ENCODE measurements at places on chromosomes 6 and 20. TPM values are rescaled to one million over a fixed set of nuclear protein-coding genes. Genes with fewer than 3 reads are reported as not detected.

The PRELID3B gene
- 46.8 TPM for total RNA-seq

DNA sequence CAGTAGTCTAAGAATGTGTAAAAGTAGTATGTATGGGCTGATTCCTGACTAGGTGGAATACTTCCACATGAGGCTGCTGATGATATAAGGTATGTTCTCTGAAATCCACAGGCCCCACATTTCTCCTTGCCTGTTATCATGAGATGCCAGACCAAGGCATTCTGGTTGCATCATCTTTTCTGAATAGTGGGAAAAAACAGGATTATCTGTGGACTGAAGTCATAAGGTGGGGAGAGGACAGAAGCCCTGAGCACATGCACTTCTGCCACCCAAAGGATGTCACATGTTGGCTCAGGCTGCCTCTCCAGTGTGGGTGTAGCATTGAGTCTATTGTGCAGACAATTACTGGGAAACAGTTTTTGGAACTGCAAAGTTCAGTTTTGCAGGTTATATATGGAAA is 184.5 kb upstream of the RAB32 start:
- no peaks in the 10 kb centered on the region for H3K27me3 ChIP-seq
- no peak for DNase-seq
- H3K36me3 ChIP-seq: no peaks in the 10 kb centered on the region
- H3K4me1 ChIP-seq: no peaks in the 10 kb centered on the region

DNA sequence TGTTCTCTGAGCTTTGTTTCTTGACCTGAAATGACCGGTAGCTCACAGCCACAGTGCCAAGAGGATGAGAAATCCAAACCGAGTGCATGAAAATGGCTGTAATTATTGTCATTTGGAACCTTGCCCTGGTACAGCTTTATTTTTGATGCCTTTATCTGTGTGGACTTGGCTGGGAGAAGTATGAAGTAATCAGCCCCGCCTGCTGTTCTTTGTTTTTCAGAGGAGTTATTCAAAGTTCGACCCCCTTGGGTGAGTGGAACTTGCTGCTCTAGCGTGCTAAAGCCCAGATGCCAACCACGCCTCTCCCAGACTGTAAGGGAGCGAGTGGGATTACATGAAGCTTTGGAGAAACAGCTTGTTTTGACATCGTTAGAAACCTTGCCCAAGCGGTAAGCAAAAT is 48.3 kb downstream of the ECT2L start:
- no peak for DNase-seq
- H3K27ac ChIP-seq: no peak overlapping the region
- H3K36me3 ChIP-seq: no peaks in the 10 kb centered on the region
- H3K4me3 ChIP-seq: no peak overlapping the region
- H3K27me3 ChIP-seq: no peaks in the 10 kb centered on the region

DNA sequence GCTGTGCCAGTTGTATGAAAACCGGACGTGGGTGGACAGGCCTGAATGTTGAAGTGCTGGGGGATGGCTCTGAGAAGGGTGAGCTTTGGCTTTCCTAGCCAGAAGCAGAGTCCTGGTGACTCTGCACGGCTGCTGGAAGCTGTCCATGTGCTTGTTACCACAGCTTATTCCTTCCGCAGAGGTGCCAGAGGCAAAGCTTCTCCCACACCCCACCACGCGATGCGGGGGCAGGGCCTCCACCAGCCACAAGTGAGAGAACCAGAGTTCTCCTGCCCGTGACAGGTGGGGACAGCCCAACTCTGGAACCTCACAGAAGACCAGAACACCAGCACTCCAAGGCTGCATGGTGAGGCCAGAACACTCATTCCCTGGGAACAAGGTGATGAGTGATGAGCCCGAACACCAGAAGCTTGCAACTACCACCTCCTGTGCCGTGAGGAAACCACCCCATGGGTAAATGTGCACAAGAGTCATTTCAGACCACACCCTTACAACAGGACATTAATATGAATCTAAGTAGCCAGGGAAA is 36.7 kb downstream of the JAG1 start:
- H3K4me3 ChIP-seq: no peak overlapping the region
- no peaks in the 10 kb centered on the region for H3K36me3 ChIP-seq
- no peak for DNase-seq
- H3K4me1 ChIP-seq: peaks cover 19% of the 10 kb centered on the region
- no peak overlapping the region for H3K27ac ChIP-seq

The PPP1R3G gene
- 0.24 TPM for total RNA-seq

The KCNK15 gene
- total RNA-seq: 0.17 TPM

GRCh38 chr6:134318236-134318973 is 493 bp upstream of the SGK1 start:
- no peaks in the 10 kb centered on the region for H3K36me3 ChIP-seq
- DNase-seq: no peak
- H3K27me3 ChIP-seq: peaks cover 21% of the 10 kb centered on the region
- H3K27ac ChIP-seq: no peak overlapping the region
- peaks cover 16% of the 10 kb centered on the region for H3K4me1 ChIP-seq

The NHLRC1 gene
- total RNA-seq: 1.0 TPM

The TTI1 gene
- total RNA-seq: 33.9 TPM

GRCh38 chr6:20467437-20467836 is 65.8 kb downstream of the E2F3 start:
- no peak overlapping the region for H3K4me3 ChIP-seq
- no peak overlapping the region for H3K27ac ChIP-seq
- no peaks in the 10 kb centered on the region for H3K36me3 ChIP-seq
- H3K4me1 ChIP-seq: no peaks in the 10 kb centered on the region
- no peaks in the 10 kb centered on the region for H3K27me3 ChIP-seq

DNA sequence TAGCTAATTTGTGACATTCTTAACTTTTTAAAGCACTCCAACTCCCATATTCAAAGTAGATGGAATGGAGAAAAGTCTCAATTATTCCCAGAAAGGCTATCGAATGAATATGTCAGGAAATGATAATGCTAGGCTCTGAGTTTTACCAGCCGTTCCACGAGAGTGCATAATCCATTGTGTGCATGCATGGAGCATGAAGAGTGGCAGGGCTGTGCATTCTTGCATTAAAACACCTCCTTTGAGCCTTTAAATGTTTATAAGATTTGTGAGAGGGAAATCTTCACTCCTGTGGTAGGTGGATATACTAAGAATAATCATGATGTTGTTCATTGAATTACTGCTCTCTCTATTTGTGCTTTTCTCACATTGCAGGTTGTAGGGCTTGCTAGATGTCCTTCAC is 178.3 kb downstream of the CARMIL1 start:
- H3K4me1 ChIP-seq: no peaks in the 10 kb centered on the region
- no peaks in the 10 kb centered on the region for H3K36me3 ChIP-seq
- DNase-seq: no peak
- H3K27ac ChIP-seq: no peak overlapping the region
- no peak overlapping the region for H3K4me3 ChIP-seq
- H3K27me3 ChIP-seq: no peaks in the 10 kb centered on the region

DNA sequence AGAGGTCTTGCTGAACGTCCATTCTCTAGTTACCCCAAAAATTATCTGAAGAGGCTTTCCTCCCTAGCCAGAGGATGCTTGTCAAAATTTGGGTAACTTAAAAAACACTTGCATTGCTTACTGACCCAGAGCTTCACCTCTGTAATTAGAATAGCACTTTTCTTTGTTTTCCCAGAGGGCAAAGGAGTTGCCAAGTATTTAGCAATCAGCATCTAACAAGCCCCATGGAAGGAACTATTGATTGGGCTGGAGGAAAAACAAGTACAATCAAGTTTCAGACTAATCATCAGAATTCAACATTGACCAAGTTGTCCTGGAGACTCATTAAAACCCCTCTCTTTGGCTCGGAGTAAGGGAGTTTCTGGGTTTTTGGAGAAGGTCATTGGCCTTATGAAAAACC is 226.4 kb downstream of the TBC1D7 start:
- peaks cover 15% of the 10 kb centered on the region for H3K4me1 ChIP-seq
- H3K4me3 ChIP-seq: no peak overlapping the region
- H3K27me3 ChIP-seq: no peaks in the 10 kb centered on the region

- H3K27ac ChIP-seq: no peak overlapping the region
- H3K27me3 ChIP-seq: no peaks in the 10 kb centered on the region
- no peak overlapping the region for H3K4me3 ChIP-seq
- no peaks in the 10 kb centered on the region for H3K36me3 ChIP-seq
Measured at GRCh38 chr20:58703765-58704371, 11.3 kb downstream of the NPEPL1 start.

GRCh38 chr6:134183844-134184243 is 131.4 kb upstream of the SLC2A12 start:
- no peaks in the 10 kb centered on the region for H3K27me3 ChIP-seq
- H3K4me1 ChIP-seq: peaks cover 4% of the 10 kb centered on the region
- no peak overlapping the region for H3K27ac ChIP-seq
- H3K36me3 ChIP-seq: no peaks in the 10 kb centered on the region
- DNase-seq: no peak

The BHLHE23 gene
- not detected for total RNA-seq

- no peaks in the 10 kb centered on the region for H3K36me3 ChIP-seq
- no peak overlapping the region for H3K4me3 ChIP-seq
- no peaks in the 10 kb centered on the region for H3K4me1 ChIP-seq
- H3K27ac ChIP-seq: no peak overlapping the region
Measured at GRCh38 chr20:35269055-35269781, 8.7 kb downstream of the MMP24OS start.

DNA sequence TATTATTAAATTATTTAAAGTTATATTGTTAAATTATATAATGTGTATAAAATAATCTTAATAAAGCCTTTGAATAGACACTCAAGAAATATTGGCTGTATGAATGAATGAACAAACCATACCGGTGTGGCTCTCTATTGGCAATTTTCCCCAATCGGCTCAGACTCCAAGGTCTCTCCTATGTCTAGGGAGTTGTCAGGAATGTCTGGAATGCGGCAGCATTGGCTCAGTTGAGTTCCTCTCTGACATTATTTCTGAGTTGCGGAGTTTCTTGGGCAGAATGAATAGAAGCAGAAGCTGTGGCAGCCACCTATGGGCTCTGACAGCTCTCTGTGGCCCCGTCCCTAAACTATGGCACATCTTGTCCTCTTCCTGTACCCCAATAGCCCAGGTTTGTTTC is 111.0 kb downstream of the SOBP start:
- H3K36me3 ChIP-seq: no peaks in the 10 kb centered on the region
- H3K27ac ChIP-seq: no peak overlapping the region
- no peaks in the 10 kb centered on the region for H3K27me3 ChIP-seq
- no peak for DNase-seq
- peaks cover 7% of the 10 kb centered on the region for H3K4me1 ChIP-seq

- H3K27ac ChIP-seq: no peak overlapping the region
- no peaks in the 10 kb centered on the region for H3K27me3 ChIP-seq
- H3K4me3 ChIP-seq: no peak overlapping the region
- peaks cover 7% of the 10 kb centered on the region for H3K4me1 ChIP-seq
Measured at GRCh38 chr6:107555449-107555848, 65.5 kb downstream of the SOBP start.

The PRR18 gene
- total RNA-seq: not detected

DNA sequence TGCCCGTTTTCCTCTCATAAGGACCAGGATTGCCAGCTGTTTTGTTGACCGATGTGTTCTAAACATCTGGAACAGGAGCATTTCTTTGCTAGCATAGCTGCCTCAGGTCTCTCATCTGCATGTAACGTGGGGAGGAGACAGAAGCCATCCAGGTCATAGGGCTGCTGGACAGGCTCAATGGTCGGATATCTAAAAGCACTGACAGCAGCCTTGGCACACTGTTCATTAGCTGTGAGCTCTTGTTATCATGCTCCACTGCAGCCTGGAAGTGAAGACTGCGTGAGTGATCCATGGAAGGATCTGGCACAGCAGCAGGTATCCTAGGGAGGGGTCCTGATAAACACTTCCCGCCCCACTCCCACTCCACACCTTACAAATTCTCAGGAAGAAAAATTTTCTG is 175.3 kb downstream of the LRFN2 start:
- no peaks in the 10 kb centered on the region for H3K36me3 ChIP-seq
- H3K4me3 ChIP-seq: no peak overlapping the region
- no peak overlapping the region for H3K27ac ChIP-seq
- H3K27me3 ChIP-seq: no peaks in the 10 kb centered on the region

DNA sequence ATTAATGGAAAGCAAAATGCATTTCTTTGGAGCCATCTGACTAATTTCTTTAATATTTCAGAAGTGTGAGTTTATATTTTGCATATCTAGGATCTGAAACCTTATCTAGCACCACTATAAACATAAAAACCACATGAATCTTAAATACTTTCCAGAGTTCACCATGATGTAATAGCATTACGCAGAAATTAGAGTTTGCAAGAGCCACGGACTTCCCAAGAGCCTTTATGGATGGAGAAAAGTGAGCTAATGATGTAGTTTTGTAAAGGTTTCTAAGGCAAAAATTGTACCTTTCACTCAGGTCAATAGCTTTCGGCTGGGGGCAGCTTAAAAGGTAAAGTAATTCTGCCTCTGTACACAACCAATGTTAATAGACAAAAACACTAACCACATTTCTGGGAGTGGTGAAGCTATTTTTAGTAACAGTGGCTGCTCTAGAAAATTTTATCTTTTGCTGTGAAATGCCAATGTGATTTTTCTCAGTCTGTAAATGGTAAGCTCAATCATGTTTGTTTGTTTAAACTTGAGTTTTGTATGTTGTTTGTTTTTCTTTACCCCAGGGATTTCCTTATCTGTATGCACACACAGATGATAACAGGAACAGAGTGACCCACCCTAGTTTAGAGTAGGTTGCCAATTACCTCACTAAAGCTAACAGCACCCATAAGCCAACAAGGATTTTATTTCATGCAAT is 80.5 kb downstream of the FILIP1 start:
- H3K27me3 ChIP-seq: peaks cover 3% of the 10 kb centered on the region
- H3K4me3 ChIP-seq: no peak overlapping the region
- H3K27ac ChIP-seq: no peak overlapping the region
- H3K4me1 ChIP-seq: no peaks in the 10 kb centered on the region

DNA sequence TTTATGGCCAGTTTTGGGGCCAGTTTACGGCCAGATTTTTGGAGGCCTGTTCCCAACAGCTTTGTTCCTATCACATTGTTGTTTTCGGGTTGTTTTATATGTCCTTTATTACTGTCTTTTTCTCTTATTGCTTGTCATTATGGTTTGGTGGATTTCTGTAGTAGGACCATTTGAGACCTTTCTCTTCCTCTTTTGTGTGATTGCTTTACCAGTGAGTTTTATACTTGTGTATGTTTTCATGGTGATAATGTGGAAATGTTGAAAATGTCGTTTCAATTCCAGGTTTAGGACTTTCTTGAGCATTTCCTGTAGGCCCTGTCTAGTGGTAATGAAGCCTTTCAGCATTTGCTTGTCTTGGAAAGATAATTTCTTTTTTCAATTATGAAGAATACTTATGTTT is 17.8 kb downstream of the HLA-B start:
- no peak overlapping the region for H3K27ac ChIP-seq
- no peaks in the 10 kb centered on the region for H3K4me1 ChIP-seq
- no peaks in the 10 kb centered on the region for H3K27me3 ChIP-seq
- no peaks in the 10 kb centered on the region for H3K36me3 ChIP-seq
- DNase-seq: peak; percentile 41
- no peak overlapping the region for H3K4me3 ChIP-seq

- H3K4me1 ChIP-seq: no peaks in the 10 kb centered on the region
- no peak overlapping the region for H3K4me3 ChIP-seq
- DNase-seq: no peak
- no peaks in the 10 kb centered on the region for H3K36me3 ChIP-seq
- H3K27me3 ChIP-seq: no peaks in the 10 kb centered on the region
Measured at GRCh38 chr20:10741060-10741459, 67.3 kb upstream of the JAG1 start.

GRCh38 chr20:48456366-48457192 is 371.2 kb downstream of the PREX1 start:
- DNase-seq: no peak
- no peak overlapping the region for H3K27ac ChIP-seq
- H3K4me1 ChIP-seq: no peaks in the 10 kb centered on the region
- H3K4me3 ChIP-seq: no peak overlapping the region
- peaks cover 20% of the 10 kb centered on the region for H3K27me3 ChIP-seq
- H3K36me3 ChIP-seq: no peaks in the 10 kb centered on the region

GRCh38 chr20:57594092-57594951 is 25.9 kb downstream of the ZBP1 start:
- no peak overlapping the region for H3K4me3 ChIP-seq
- no peak overlapping the region for H3K27ac ChIP-seq
- peak; percentile 76 for DNase-seq
- no peaks in the 10 kb centered on the region for H3K36me3 ChIP-seq

Measured in B cell (primary cell).